ENCODE measurements at places on chromosomes 3 and 15.

DNA sequence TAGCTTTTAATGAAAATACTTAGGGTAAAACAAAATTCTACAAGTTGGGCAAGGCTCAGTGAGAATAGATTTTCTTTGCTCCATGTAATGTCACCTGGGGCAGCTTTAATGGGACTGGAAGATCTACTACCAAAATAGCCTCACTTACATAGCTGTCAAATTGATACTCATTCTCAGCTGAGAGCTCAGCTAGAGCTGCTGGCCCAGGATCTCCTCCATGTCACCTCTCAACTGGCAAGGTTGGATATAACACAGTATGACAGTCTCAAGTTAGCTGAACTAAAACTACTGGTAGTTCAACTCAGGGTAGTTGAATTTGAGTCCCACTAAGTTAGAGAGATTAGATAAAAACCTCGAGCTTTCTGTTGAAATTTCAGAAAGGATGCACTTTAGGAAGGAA is 218.5 kb upstream of the PLSCR5 start:
- DNase-seq: no peak

- DNase-seq: no peak
Observed at GRCh38 chr15:54033869-54034458, 55.7 kb downstream of the UNC13C start.

DNA sequence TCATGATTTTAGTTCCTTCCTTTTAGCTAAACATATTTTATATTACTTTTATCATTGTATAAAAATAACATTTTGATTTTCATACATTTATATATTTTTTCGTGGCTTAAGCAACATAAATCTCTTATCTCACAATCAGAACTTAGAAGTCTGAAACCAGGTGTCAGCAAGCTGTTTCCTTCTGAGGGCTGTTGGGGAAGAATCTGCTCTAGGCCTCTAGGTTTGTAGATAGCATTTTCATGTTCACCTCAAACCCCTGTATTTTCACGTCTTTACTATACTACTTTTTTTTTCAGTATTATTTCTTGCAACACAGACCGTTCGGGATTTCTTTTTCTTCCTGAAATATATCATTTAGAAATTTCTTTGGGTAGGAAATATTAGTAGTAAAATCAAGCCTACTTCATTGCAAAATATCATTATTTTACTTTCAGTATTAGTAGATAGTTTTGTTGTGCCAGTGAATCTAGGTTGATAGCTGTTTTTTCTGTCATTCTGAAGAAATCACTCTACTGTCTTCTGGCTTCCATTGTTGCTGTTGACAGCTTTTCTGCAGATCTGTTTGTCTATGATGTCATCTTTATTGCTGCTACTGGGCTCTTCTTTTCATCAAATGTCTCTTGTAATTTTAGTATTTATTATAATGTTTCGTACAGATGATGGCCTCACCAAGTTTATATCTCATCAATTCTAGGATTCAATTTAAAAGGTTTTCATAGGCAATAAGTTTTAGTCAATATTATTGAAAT is 756.3 kb downstream of the VGLL3 start:
- no peak for DNase-seq

- DNase-seq: no peak
Observed at GRCh38 chr3:61157414-61157813, 93.8 kb downstream of the FHIT start.

- DNase-seq: no peak
Observed at GRCh38 chr3:99418209-99418635, 220.2 kb upstream of the COL8A1 start.

DNA sequence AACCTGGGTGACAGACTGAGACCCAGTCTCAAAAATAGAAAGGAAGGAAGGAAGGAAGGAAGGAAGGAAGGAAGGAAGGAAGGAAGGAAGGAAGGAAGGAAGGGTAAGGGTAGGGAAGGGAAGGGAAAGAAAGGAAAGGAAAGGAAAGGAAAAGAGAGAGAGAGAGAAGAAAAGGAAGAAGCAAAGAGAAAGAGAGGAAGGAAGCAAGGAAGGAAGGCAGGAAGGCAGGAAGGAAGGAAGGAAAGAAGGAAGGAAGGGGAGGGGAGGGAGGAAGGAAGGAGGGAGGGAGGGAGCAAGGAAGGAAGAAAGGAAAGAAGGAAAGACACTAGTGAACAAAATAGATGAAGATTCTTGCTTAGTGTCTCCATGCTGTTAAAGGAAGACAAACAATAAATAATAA is 129.1 kb downstream of the SHQ1 start:
- no peak for DNase-seq

DNA sequence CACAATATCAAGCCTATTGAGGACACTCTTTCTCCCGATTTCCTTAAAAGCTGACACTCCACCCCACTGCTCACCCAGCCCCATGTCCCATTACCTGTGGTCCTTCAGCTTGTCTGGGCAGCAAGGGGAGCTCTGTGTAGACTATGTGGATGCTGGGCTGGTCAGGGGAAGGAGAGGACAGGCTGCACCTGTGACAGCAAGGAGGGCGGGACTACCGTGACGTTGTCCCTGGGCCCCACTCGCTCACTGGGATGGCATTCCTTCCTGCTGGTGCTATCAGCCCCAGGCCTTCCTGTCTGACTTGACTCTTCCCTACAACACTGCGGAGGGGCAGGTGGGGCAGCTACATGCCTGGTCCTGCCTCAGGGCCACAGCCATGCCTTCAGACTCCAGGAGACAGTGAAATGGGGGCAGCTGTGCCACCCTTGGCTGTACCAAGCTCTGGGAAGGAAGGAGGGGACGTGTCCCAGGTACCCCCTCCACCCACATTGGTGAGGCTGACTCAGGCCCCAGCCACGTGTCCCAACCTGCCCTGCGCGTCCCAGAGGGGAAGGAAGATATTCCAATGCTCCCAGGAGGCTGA is at the start of gene TMEM40:
TMEM40 (minus strand) TSS at position 163 of the 583 bp plus-strand sequence. CDS start 9,427 bp downstream, outside the sequence.
- no peak for DNase-seq

GRCh38 chr3:45105855-45106671 is 40.1 kb downstream of the CDCP1 start:
- DNase-seq: peak; percentile 78

Data from activated T-helper 1 cell treated with anti-CD3 and anti-CD28 coated beads, Interleukin-12 subunit alpha, Interleukin-12 subunit beta, Interleukin-2, Interleukin-4 antibody, amounts not matched to agents 30 ng/mL and 10 ng/mL and 1 ng/mL, durations not matched to agents 14 hours and 24 hours and 36 hours (primary cell).